ENCODE measurements at places on chromosomes 7 and 10. TPM values are rescaled to one million over a fixed set of nuclear protein-coding genes. Genes with fewer than 3 reads are reported as not detected.

The CH25H gene
- total RNA-seq: not detected

The NEUROG3 gene
- not detected for total RNA-seq

The SLC26A3 gene
- total RNA-seq: not detected

DNA sequence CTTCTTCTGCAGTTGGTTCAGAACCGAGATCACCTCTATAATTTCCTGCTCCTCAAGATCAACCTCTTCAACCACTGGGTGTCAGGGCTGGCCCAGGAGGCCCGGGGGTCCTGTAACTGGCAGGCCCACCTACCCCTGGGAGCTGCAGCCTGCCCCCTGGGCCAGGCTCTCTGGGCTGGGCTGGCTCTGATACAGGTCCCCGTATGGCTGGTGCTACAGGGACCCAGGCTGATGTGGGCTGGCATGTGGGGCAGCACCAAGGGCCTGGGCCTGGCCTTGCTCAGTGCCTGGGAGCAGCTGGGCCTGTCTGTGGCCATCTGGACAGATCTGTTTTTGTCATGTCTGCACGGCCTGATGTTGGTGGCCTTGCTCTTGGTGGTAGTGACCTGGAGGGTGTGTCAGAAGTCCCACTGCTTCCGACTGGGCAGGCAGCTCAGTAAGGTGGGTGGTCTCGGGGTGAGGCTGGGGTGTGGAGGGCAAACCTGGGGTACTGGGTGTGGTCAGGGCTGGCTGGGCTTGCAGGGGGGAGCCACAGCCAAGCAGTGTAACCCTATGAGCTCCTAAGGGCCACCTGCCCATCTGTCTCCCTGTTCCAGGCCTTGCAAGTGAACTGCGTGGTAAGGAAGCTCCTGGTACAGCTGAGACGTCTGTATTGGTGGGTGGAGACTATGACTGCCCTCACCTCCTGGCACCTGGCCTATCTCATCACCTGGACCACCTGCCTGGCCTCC is 4.2 kb downstream of the TMEM270 start:
- no peak overlapping the region for H3K4me3 ChIP-seq
- H3K4me1 ChIP-seq: no peaks in the 10 kb centered on the region
- H3K36me3 ChIP-seq: no peaks in the 10 kb centered on the region
- no peak overlapping the region for H3K27ac ChIP-seq
- H3K27me3 ChIP-seq: peaks cover 1% of the 10 kb centered on the region
- no peak for DNase-seq

DNA sequence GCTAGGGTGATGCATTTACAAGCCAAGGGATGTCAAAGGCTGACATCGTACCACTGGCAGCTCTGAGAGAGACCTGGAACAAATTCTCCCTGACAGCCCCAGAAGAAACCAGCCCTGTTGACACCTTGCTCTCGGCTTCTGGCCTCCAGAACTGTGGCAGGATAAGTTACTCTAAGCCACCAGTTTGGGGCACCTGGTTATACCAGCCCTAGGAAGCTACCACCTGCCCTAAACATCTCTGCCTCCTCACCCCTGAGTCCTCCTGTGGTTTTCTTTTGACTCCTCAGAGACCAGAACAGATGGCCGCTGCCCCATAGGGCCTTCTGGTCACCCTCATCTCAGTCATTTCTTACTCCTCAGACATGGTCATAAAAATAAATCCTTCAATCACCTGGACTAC is 107.4 kb downstream of the CPXM2 start:
- H3K27me3 ChIP-seq: peaks cover 35% of the 10 kb centered on the region
- no peak overlapping the region for H3K4me3 ChIP-seq
- no peak for DNase-seq
- peaks cover under 1% of the 10 kb centered on the region for H3K36me3 ChIP-seq
